ENCODE measurements at places on chromosomes 2 and 18.

DNA sequence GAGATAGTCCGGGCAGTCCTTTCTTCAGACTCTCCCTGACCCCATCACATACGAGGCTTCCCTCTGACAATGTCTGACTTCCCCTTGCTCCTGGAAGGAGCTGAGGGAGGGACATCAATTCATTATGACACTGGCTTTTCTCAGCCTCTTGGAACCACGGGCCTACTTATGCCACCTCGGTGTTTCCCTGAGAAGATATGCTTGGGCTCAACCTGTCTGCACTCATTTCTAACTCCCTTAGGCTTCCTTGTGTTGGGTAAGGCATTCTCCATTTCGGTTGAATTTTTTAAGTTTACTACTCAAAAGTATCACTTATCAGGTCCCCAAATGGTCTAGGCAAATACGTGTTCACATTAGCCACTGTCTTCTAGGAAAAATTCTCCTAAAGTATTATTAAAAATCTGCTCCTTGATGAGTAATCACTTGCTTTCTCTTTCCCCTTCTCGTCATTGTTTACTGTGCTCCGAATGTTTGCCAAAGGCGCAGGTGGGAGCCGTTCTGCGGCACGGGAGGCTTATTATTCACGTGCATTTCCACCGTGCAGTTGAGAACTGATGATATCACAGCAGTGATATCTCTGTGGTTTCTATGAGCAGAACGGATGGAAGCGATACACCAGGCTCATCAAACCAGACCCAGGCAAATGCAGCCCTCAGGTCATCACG, 33.1 kb downstream of the ARL4C start:
- DNase-seq, result no peak

GRCh38 chr2:225013425-225014365, 28.6 kb downstream of the DOCK10 start:
- no peak for DNase-seq

DNA sequence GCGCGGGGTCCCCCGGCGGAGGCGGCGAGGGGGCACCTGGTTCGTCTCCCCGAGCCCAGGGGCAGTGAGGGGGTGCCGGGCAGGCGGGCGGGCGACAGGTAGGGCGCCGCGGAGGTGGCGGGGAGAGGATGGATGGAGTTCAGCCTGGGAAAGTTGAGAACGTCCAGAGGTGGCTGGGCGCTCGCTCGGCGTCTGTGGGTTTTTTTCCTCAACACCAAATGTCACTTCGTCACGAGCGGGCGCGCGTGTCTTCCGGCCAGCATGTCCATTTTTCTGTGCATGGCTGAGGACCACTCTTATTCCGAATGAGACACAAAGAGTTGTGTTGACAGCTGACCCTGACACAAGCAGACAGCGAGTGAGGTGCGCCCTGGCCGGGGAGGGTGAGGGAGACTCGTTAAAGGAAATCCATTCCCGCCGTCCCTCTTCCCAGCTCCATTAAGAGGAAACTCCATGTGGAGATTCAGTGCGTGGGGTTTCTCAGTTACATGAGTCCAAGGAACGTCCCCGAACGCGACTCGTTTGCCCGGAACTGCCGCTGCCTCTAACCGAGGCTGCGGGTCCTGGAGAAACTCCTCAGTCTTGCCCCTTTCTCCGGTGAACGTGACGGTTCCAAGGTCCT, 859 bp downstream of the GREB1L start:
- DNase-seq, result peak; percentile 51

GRCh38 chr2:96984300-96984699, 2.1 kb downstream of the FAM178B start:
- DNase-seq, result no peak

- peak; percentile 30 for DNase-seq
Observed at GRCh38 chr18:76480913-76481312, 14.1 kb downstream of the ZNF516 start.

DNA sequence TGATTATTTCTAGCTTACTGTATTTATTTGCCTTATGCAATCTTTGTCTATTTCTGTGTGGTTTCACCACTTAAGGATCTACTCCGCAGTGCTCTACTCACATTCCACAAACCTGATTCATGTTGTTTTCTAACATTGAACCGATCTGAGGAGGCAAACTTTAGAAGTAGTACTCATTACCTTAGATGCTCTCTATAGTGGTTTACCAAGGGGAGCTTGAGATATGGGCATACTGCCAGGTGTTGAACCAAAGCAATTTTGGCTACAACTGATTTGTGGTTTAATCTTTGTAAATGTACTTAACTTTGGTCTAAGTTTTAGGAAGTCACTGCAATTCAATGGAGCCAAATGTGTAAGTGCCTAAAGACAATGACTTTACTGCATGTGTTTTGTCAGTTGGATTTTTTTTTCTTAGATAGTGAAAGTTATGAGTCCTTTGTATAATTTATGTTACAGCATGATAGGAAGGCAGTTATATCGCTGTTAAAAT, 50.1 kb downstream of the MAP2 start:
- DNase-seq, result peak; percentile 85

DNA sequence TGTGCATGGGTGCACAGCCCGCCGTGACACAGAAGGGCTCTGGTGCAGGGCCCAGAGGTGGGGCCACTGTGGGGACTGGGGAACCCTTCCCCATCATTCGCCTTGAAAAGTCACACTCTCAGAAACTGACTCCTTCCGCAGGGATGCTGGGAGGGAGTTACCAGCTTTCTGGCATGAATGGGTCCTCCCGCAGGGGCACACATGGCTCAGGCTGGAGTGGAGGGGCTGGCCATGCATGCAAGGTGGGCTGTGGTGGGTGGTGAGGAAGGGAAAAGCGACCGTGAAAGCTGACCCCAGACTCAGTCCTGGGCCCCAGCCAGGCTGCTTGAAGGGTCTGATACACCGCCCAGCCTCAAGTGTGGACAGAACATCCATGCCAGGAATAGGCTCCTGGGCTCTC, 201.1 kb downstream of the TNS1 start:
- DNase-seq, result no peak

DNA sequence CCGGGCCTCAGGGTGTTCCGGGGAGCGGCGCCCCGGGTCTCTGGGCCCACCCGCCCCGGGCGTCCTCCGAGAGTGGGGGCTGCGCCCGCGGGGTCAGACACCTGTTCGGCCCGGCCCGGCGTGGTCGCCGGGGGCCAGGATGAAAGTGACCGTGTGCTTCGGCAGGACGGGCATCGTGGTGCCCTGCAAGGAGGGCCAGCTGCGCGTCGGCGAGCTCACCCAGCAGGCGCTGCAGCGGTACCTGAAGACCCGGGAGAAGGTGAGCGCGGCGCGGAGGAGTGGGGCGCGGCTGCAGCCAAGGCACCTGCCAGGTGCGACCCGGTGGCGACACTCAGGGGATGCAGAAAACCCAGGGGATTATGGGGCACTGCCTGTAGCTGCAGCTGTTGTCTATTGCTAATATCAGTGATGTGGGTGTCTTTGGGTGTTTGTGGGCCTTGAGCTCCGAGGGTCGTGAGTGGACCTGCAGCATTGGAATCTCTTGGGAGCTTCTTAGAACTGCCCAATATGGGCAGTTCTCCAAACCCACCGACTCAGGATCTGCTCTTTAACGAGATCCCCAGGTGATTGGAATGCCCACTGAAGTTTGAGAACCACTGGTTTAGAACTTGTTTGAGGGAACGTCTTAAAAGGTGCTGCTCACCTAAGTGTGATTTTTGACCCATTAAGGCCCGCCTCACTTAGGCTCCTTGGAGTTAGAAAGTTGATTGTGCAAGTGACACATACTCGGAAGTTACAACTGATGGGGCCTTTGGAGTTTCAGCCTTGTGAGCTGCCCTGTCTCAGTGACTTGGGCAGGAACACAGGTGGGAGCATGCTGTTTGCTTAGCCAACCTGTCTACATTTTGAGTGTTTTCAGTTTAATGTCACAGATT, 823 bp downstream of the PARD3B start:
- DNase-seq, result no peak

- peak; percentile 82 for DNase-seq
Observed at GRCh38 chr2:74831693-74832530, 2.0 kb upstream of the HK2 start.

DNA sequence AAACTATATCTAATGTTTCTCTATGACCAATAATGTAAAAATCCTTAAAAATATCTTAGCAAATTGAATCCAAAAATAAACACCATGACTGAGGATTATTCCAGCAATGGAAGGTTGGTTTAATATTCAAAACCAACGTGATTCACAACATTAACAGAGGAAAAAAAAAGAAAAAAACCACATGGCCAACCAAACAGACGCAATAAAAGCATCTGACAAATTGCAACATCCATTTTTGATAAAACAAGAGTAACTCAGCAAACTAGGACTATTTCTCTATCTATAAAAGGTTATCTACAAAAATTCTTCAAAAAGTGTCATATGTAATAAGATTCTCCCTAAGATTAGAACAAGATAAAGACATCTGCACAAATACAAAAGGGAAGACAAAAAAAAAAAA, 28.9 kb downstream of the PPP3R1 start:
- DNase-seq, result no peak

DNA sequence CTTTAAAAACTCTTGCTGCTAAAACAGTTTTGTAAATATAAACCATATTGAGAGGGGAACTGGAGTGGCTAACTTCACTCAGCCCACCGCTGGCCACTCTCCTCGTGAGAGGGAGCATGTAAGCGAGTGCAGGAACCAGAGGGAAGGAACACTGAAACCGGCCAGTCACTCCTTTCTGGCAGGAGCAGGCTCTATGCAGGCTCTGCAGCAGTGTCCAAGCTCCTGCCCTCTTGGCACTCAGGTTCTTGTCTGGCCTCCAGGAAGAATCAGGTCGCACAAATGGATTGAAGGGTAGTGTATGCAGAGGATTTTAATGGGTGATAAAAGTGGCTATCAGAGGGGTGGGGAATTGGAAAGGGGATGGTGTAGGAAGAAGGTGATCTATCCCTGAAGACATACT, 157.7 kb downstream of the TMX3 start:
- no peak for DNase-seq

DNA sequence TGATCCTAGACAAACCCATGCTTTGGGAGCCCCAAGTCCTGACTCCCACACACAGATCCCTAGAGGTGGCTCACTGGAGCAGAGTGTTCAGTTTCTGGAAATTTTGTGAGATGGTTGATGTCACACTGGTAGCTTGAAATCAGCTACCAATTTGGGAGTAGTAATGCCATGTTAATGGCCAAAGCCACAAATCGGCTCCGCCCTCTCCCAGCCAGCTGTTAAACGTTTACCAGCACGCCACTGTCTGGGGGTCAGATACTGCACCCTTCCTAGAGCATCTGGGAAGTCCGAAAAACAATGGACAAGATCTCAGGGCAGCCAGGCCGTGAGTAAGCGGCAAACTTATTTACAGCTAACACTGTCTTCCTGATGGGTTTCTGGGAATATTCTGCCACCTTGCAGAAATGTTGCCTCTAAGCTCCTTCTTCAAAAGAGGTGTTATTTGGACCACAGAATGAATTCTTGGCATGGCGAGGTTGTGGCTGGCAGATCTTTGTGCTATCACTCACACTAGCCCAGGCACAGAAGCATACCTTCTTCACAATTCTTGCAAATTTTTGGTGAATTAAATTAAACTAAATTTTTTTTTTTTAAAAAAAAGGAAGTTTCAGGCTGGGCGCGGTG, 60.2 kb upstream of the FZD7 start:
- DNase-seq, result no peak

- no peak for DNase-seq
Observed at GRCh38 chr2:16293398-16293797, 353.0 kb downstream of the MYCN start.

GRCh38 chr2:29618024-29618423, 303.4 kb downstream of the ALK start:
- no peak for DNase-seq

GRCh38 chr18:3454365-3455089, 4.6 kb downstream of the TGIF1 start:
- peak; percentile 75 for DNase-seq

DNA sequence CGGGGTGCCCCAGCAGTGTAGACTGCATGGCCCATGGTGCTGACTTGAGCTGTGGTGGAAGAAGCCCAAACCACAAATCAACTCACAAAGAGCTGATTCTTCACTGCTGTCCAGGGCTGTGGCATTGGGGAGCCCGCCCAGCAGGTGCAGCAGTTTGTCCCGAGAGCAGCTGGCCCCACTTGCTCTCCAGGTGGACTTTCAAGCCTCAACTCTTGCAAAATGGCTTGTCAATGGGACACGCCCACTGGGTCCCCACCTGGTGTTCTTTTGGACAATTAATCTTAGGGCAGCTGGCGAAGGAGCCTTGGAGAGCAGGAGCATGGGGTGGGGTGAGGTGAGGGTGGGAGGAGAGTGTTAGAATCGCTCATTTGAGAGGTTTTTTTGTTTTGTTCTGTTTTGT, 117.9 kb downstream of the MYCN start:
- DNase-seq, result no peak

DNA sequence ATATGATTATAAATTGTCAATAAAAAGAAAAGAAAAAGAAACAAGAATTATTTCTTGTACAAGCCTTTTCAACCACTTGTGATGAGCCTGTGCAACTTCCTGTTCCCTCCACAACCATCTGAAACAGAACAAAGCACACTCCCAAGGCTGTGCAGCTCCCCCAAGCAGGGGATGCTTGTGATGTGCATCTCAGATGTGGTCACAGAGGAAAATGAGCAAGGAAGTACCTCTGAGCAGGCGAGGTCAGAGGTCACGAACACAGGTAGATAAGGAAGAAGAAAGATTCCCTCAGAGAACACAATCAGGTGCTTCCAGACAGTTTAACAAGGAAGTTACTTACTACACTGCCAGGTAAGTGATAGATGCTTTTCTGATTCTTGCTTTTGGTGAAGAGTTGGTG, 274.8 kb upstream of the SLC39A10 start:
- DNase-seq, result no peak

DNA sequence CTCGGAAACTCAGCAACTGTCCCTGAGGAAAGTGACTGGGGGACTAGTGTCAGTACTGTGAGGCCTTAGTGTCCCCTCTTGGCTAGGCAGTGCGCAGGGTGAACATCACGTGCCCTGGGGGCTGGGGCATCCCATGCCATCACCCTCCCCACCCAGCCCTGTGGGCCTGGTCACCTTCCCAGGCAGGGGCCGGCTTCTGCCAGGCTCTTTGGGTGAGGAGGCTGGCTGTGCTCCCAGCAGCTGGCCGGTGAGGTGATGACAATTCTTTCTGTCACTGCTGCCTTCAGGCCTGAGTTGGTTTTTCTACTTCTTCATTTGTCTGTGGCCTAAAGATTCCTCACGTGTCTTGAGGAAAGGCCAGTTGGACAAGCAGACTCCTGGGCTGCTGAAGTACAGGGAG, 180.8 kb downstream of the KLHL29 start:
- no peak for DNase-seq

DNA sequence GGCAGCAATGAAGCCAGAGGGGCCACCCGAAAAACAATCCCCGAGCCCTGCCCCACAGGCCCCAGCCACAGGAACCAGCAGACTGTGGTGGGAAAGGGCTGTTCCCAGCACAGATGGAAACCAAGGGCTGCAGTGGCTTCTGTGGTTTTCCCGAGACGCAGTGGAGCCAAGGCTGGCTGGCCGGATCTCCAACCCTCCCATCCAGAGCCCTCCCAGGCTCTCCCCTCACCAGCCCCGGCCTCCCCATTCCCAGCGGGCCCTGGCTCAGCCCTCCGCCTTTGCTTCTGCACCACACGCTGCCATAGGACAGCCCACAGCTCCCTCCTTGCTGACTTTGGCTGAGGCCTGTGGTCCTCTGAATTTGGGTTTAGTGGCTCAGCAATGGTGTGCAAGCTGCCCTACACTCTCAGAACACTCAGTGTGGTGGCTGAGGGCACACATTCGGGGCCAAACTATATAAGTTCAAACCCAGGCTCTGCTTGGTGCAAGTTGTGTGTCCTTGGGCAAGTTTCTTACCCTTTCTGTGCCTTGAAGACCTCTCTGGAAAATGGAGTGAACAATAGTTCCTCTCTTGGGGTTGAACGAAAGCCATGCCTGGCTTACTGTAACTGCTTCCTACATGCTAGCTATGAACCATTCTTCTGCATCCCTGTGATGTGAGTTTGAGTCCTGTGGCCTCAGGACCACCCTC, 200.1 kb downstream of the SMAD7 start:
- no peak for DNase-seq

- no peak for DNase-seq
Observed at GRCh38 chr2:10310309-10310888, 7.7 kb downstream of the HPCAL1 start.
